Type B pancreatic cell (in vitro differentiated cells): ENCODE measurements at places on chromosomes 1 and 21. TPM values are rescaled to one million over a fixed set of nuclear protein-coding genes. Genes with fewer than 3 reads are reported as not detected.
A peak's percentile ranks its signal among the peaks of the same experiment; 100 is the strongest.

GRCh38 chr1:49204720-49205119 is 428.0 kb upstream of the BEND5 start:
- no peaks in the 10 kb centered on the region for H3K27me3 ChIP-seq
- H3K27ac ChIP-seq: no peak overlapping the region
- no peak for DNase-seq
- no peak overlapping the region for H3K4me3 ChIP-seq

DNA sequence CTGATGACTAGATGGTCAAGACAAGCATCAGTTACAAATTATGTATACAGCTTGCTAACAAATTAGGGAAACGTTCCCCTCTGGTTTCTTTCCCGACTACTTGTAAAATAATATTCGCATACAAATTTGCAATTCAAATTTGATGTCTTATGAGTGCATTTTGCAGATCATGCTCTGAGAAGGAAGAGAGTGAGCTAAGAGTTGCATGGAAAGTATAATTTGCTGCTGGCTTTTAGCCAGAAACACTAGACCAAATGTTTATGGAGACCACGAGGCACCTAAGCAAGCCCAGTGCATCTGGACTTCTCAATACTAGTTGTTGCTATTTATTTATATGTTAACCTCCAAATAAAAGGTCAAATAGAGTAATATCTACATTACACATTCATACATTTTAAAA is 216.0 kb downstream of the SMYD3 start:
- no peak overlapping the region for H3K27ac ChIP-seq
- H3K4me1 ChIP-seq: peaks cover 16% of the 10 kb centered on the region
- H3K27me3 ChIP-seq: no peaks in the 10 kb centered on the region
- H3K36me3 ChIP-seq: no peaks in the 10 kb centered on the region
- H3K4me3 ChIP-seq: no peak overlapping the region

GRCh38 chr1:237868817-237869600 is 21.7 kb downstream of the ZP4 start:
- no peak overlapping the region for H3K27ac ChIP-seq
- peaks cover 5% of the 10 kb centered on the region for H3K36me3 ChIP-seq
- H3K4me1 ChIP-seq: peaks cover 3% of the 10 kb centered on the region
- no peak overlapping the region for H3K4me3 ChIP-seq
- peaks cover 17% of the 10 kb centered on the region for H3K27me3 ChIP-seq

Gene AGRN
- 166 and 285 TPM in 2 replicates for total RNA-seq

- H3K27ac ChIP-seq: no peak overlapping the region
- H3K36me3 ChIP-seq: no peaks in the 10 kb centered on the region
- no peaks in the 10 kb centered on the region for H3K4me1 ChIP-seq
- H3K4me3 ChIP-seq: no peak overlapping the region
- H3K27me3 ChIP-seq: no peaks in the 10 kb centered on the region
These were observed 1030.3 kb upstream of the ADGRL4 start for GRCh38 chr1:80036690-80037432.

Gene AMPD1
- not detected in 2 replicates for total RNA-seq

Gene SPATA17
- 1.9 and 7.2 TPM in 2 replicates for total RNA-seq

- peak; percentile 69 for DNase-seq
- peak within 1 kb of the TSS; percentile 28 for H3K27ac ChIP-seq
- peaks cover 5% of the 10 kb centered on the region for H3K4me1 ChIP-seq
- peak within 1 kb of the TSS; percentile 88 for H3K4me3 ChIP-seq
These were observed at the start of gene MAP3K21 for GRCh38 chr1:233327651-233328141. Gene MAP3K21, plus strand, starts transcription at chr1:233327724. Its CDS starts 305 bp downstream, at chr1:233328029.

- no peak overlapping the region for H3K4me3 ChIP-seq
- no peaks in the 10 kb centered on the region for H3K27me3 ChIP-seq
- DNase-seq: no peak
- peaks cover 7% of the 10 kb centered on the region for H3K4me1 ChIP-seq
These were observed 188.6 kb downstream of the EIF4G3 start for GRCh38 chr1:20987831-20988825.

GRCh38 chr1:8660411-8660828 is 157.0 kb downstream of the RERE start:
- H3K4me3 ChIP-seq: no peak overlapping the region
- no peak overlapping the region for H3K27ac ChIP-seq

DNA sequence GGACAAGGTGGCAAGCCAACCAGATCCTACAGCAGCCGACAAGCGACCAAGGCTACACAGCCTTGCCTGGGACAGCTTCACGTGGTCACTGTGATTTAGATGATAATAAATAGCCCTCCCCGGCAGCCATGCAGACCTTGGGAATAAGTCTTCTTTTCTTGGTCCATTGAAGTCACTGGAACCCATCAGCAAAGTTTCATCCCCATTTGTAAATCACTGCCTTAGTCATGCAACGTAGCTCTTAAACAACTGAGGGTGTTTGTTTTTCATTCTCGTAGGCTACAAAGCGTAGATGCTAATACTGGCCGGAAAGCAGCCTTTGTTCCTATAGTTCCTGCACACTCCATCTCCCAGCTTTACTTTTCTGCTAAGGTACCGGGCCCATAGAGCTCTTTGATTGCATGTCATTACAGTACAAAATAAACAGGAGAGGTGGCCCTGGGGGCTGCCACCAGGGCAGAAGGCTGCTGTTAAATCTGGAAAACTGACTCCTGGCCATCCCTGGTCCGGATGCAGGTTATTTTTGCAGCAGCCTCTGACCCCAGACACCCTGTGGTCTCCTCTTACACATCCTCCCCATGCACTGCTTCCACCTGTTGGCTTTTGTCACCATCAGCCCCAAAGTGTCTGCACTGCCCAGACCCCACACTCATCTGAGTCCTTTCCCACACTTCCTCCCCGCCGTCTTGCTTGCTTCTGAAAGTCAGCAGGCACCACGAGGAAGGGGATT is 105.5 kb downstream of the TOMM20 start:
- H3K4me1 ChIP-seq: peaks cover 42% of the 10 kb centered on the region
- peak overlapping the region; percentile 15 for H3K4me3 ChIP-seq
- H3K36me3 ChIP-seq: no peaks in the 10 kb centered on the region
- DNase-seq: no peak
- peaks cover 6% of the 10 kb centered on the region for H3K27me3 ChIP-seq
